ENCODE measurements at places on chromosomes 5 and 9.

DNA sequence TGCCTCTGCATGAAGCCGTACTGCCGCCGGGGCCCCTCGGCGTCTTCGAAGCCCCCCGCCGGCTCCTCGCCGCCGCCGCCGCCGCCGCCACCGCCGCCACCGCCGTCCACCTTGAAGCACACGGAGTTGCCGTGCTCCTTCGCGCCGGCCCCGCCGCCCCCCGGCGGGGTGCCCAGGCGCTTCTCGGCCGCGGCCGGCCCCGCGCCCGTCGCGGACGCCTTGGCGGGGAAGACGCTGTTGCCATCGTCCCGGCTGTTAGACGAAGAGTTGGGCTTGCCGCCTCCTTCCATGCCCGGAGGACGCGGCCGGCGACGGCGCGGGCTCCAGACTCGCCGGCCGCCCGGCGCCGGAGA, 400 bp downstream of the HCN1 start:
- no peak for DNase-seq

GRCh38 chr9:72875221-72875620, 77.6 kb downstream of the ALDH1A1 start:
- no peak for DNase-seq

GRCh38 chr5:122202952-122203351, 73.6 kb downstream of the ZNF474 start:
- DNase-seq = no peak

- no peak for DNase-seq
Measured at GRCh38 chr5:135309391-135310327, 89.4 kb downstream of the MACROH2A1 start.

DNA sequence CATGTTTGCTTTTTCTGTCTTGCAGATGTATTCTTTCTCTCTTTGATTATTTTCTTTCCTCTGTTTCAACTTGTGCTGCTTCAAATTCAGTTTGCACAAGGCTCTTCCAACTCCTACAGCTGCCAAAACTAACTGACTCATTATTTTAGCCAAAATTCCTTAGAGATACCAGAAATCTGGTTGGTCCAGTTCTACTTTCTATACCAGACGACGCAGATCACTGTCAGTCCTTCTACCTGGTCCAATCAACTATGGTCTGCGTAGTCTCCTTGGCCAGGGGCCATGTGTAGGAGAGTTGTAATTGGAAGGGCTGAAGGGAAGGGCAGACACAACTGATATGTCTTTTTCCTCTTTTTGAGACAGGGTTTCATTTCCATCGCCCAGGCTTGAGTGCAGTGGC, 51.9 kb upstream of the JAK2 start:
- DNase-seq = no peak

DNA sequence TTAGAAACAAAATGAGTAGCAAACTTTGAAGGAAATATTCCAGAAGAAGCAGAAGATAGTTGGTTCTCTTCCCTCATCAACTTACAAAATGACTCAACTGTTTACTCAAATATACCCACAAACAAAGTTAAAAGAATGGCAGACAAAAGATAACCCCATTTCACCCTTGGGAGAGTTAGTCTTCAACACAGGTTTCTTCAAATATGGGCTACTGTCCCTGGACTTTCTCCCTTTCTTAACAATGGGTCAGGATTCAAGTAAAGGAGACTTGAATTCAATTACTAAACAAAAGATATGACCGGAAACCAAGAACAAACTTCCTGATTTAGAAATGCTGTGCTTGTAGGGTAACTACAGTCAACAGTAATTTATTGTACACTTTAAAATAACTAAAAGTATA, 14.2 kb downstream of the RFX3 start:
- no peak for DNase-seq

DNA sequence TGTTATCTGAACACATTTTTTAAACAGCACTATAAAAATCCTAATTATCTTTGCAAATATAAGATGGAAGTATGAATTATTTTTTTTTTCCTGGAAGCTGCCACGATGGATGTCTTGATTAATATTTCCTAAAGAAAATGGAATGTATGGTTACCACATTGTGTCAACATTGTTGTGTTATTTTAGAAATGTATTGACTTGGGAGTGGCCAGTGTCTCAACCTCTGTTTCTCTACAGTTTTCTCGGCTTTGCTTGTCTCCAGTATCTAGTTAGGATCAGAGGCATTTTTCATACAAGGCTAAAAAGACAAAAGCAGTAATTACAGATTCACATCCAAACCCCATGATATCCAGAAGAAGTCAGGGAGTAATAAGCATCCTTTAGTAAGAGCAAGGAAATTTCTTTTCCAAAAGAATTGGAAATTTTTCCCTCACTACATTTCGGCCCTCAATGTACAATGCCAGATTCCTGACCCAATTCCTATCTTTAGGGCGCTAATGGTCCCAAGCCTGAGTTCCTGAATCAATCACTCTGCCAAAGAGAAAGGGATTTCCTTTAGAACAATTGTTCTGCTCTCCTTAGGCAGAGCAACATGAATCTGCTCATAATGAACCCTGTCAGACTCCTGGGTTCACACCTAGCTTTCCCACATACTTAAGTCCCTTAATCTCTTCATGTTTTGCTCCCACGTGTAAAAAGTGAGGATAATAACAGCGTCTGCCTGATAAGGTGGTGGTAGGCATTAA, 111.7 kb downstream of the EDIL3 start:
- DNase-seq = no peak

DNA sequence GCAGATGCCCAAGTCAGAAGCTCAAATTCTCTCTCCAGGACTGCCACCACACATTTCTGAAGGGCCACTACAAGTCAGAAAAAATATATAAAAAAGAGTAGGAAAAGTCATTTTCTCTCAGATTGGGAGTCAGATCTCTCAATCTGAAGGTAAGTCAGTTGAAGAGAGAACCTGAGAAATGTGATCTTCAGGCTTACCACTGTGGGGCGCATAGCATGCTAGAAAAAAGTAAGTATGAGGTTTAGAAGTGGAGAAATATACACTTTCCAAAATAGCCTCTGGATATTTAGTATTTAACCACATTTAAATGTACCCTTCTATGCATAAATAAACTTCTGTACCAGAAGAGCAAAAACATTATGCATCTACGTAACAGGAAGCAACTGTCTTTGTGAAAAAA, 800.7 kb upstream of the CTNND2 start:
- no peak for DNase-seq
